ENCODE measurements at places on chromosomes 1 and 21.

DNA sequence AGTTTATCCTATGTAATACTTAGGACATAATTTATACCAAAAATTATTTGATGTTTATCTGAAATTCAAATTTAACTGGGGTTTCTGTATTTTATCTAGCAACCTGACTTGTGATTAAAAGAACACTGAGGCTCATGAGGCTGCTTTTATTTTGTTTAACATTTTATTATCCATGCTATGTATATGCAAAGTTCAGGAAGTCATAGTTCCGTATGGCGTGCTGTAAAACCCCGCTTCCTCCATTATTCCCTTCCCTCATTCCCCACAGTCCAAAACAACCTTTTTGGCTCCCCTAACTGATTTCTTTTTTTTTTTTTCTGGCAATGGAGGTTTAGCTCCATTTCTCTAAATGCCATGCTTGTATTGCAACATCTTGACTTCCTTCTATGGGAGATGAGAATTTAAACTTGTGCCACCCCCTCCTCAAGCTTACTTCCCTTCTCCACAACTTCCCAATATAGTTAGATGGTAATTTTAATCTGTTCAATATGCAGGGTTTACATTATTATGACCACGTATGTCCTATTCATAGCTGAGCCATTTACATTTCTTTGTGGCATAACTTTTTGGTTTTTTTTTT, 138.0 kb upstream of the DNAH14 start:
- no peak for DNase-seq

GRCh38 chr1:209388358-209388757, 195.2 kb upstream of the CAMK1G start:
- DNase-seq, result no peak

GRCh38 chr1:243549108-243549507, 293.3 kb downstream of the SDCCAG8 start:
- DNase-seq, result peak; percentile 49

DNA sequence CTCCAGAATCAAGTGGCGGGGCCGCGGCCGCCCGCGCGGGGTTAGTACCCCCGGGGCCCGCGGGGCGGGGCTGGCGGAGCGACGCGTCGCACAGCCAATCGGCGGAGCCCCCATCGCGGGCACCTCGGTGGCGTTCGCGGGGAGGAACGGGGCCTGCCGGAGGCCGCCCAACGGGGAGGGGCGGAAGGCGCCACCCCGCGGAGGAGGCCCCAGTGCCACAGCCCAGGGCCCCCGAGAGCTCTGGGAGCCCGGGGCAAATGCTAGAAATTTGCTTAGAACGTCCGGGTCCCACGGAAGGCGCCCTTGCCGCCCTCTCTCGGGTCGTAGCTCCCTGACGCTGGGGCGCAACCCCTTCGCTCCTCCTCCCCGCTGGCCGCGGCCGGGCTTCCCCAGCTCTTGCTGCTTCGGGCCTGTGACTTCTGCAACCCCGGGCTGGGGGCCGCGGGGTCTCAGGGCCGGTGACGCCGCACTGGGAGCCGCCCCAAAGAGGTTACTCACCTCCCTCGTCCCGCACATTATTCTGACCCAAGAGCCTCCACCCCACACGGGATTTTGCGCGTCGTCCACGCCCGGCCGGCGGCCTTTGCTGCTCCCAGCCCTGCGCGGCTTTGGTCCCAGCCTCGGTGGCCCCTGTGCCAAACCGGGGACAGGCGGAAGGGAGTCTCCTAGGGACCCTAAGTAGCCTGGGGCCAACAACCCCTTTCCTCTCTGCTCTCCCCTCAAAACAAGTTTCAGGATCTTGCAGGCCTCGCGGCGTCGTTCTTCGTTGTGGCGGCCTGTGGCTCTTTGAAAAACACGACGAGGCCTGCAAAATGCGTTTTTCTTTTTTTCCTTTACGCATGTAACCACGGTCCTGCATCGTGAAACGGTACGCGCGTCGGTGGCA, at the start of gene RUNX3:
Gene RUNX3 (minus strand): TSS at position 17 of the 886 bp plus-strand sequence. CDS start 408 bp downstream, outside the sequence.
- no peak for DNase-seq

DNA sequence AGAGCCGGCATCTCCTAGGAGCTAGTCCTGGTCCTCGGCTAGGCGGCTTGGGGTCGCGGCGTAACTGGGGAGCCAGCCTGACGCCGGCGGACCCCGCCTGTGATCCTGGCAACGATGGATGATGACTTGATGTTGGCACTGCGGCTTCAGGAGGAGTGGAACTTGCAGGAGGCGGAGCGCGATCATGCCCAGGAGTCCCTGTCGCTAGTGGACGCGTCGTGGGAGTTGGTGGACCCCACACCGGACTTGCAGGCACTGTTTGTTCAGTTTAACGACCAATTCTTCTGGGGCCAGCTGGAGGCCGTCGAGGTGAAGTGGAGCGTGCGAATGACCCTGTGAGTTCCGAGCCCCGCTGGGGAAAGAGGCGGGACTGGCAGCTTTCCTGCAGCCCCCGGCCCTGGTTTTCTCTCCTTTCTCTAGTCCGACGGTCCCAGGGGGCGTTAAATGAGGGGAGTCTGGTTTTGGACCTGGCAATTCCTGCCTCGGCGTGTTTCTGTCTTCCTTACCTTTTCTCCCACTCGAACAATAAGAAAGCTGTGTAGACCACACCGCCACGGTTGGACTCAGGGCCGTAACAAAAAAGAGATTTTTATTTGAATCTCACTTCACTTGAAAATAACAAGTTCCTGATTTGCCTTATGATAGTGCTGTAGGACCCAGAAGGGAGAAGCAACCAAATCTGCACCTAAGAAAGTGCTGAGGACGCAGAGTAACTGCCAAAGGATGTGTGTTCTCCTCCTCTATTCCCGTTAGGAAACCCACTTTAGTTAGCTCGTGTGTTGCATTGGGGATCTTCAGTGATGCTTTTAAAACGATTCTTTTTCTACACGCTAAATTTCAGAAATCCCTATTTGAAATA, at the start of gene SPRTN:
Gene SPRTN (plus strand): TSS at position 24 of the 859 bp plus-strand sequence. CDS start 91 bp downstream, at position 115.
- DNase-seq, result no peak

GRCh38 chr1:106721790-106722189, 334.7 kb upstream of the PRMT6 start:
- DNase-seq, result no peak

- DNase-seq, result no peak
Measured at GRCh38 chr1:47853059-47853458, 144.1 kb downstream of the TRABD2B start.

GRCh38 chr1:97424209-97424608, 496.6 kb downstream of the DPYD start:
- DNase-seq, result no peak

DNA sequence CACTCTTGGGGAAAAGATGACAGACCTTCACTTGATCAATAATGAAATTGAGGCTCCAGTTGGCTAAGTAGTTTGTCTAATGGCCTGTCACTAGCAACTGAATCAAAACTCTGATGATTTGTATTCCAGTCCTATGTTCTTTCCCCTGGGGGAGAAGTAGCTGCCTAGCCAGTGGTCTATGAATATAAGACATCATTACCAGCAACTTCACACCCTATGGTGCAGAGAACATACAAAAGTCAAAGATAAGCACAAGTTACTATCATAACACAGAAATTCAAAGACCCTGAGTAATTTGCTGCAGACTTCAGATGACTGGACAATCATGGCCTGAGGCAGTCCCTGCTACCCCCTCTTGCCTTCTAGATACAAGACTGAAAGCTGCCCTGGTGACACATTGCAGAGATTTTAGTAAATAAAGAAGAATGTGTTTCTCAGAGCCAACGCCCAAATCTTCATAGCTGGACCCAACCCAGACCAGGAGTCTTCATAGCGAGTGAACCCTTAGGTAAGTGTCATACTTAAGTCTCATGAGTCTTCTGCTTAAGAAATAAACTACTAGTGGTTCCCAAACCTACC, 993 bp downstream of the PDZK1 start:
- no peak for DNase-seq

- DNase-seq, result peak; percentile 27
Measured at GRCh38 chr1:236854605-236854983, 59.5 kb downstream of the MTR start.

- DNase-seq, result no peak
Measured at GRCh38 chr1:43910343-43910742, 23.3 kb upstream of the ARTN start.

GRCh38 chr1:80994934-80995333, 805.8 kb upstream of the ADGRL2 start:
- DNase-seq, result no peak

DNA sequence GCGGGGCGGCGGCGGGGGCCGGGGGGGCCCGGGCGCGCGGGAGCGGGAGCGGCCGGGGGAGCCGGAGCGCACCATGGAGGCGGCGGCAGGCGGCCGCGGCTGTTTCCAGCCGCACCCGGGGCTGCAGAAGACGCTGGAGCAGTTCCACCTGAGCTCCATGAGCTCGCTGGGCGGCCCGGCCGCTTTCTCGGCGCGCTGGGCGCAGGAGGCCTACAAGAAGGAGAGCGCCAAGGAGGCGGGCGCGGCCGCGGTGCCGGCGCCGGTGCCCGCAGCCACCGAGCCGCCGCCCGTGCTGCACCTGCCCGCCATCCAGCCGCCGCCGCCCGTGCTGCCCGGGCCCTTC, 546 bp downstream of the SKI start:
- no peak for DNase-seq

DNA sequence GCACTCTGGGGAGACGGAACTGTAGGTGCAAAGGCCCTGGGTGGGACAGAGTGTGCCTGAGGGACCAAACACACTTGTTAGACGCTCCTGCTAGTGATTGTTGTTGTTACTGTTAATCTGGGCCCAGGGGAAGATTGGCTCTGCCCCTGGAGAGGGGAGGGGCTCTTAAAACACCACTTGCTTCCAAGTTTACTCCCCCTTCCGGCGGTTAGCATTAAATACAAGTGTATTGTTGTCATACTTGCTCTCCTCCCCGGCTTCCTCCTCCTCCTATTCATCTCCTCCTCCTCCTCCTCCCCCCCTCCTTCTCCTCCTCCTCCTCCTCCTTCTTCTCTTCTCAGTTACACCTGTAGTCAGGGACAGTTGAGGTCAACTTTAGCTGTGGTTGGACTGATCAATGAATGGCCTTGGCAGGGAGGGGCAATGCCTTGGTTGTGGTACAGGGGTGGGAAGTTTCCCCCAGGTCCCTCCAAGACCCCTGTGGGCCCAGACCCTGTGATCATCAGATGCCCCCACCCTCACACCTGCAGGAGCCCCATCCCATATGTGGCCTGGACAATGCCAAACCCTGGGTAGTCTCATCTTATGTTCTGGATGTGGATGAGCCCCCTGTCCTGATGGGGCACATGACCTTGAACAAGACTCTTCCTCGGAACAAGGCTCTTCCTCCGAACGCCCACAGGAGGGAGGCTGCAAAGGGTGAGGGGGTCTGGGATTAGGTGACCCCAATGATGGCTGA, 217.3 kb downstream of the PTPRU start:
- DNase-seq, result no peak

GRCh38 chr1:232856541-232856940, 51.3 kb downstream of the MAP10 start:
- no peak for DNase-seq

DNA sequence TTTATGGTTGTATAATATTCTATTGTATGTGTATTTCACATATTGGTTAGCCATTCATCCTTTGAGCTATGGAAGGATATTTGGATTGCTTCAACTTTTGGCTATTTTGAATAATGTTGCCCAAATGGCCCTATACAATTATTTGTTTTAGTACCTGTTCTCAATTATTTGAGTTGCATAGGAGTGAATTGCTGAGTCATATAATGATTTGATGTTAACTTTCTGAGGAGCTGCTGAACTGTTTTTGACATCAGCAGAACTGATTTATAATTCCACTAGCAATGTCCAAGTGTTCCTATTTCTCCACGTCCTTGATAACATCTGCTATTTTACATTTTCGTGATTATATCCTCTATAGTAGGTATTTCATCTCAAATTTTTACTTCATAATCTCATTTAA, 839.9 kb downstream of the KCNT2 start:
- DNase-seq, result no peak

DNA sequence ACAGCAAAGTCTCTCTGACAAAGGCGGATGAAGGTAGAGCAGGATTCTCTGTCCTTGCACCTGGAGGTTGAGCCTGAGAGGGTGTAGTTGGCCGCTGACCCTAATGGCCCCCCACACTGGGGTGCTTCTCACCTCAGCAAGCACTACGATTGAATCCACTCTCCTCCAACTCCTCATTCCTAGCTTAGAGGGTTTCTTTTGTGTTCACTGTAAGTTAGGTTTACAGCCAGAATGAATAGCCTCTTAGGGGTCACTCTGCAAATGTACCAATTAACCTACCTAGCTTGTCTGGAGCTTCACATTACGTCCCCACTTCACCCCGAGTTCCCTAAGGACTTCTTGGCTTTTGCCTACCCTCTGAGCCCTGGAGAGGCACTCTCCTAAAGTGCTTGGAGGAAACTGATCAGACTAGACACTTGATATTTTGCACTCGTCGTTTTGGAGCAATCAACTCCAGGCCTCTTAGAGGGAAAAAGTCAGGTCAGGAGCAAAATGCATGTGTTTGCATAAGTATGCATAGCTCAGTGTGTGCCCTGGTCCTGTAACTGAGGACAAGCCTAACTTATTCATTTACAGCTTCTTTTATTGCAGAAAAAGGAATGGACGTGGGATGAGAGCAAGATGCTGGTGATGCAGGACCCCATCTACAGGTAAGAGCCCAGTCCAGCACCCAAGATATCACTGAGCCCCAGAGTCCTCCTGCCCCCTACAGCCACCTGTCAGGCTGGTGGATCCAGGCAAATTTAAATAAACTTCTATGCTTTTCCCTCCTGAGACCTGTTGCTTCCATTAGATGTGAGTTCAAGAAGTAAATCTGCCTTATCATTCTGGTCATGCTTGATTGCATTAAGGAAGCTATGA, 76.4 kb downstream of the SPATA46 start:
- DNase-seq, result no peak

- no peak for DNase-seq
Measured at GRCh38 chr1:183025010-183025337, 1.8 kb downstream of the LAMC1 start.

GRCh38 chr1:20322081-20322824, 31.6 kb downstream of the VWA5B1 start:
- DNase-seq, result no peak

- peak; percentile 81 for DNase-seq
Measured at GRCh38 chr1:214838351-214838750, 235.4 kb downstream of the CENPF start.

GRCh38 chr1:239225396-239225795, 161.0 kb upstream of the CHRM3 start:
- no peak for DNase-seq

GRCh38 chr1:44296086-44296485, 59.0 kb downstream of the ERI3 start:
- no peak for DNase-seq

GRCh38 chr21:44944596-44944995, 4.8 kb downstream of the SLX9 start:
- DNase-seq, result no peak

DNA sequence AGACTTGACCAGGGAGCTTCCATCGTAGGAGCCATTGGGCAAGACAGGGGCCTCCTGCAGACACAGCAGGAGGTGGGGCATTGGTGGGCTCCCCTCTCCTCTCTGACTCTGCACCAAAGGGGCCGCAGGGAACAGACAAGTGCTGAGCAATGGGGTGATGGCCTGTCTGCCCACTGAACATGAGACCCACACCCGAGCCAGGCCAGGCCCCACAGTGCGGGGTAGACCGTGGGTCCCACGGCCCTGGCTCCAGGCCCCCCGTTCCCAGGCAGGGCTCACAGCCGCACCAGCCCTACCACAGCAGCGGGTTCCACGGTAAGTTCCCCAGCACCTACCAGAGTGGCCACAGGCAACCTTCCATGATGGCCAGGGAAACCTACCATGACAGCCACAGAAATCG, 45.9 kb downstream of the CHD5 start:
- DNase-seq, result no peak
